IPS DF 6.9 (cell line): ENCODE measurements at places on chromosomes 1 and 21.

- DNase-seq = no peak
These were observed 9.0 kb downstream of the PPP1R12B start for GRCh38 chr1:202357506-202357905.

GRCh38 chr1:172429331-172430127, 9.0 kb downstream of the C1orf105 start:
- no peak for DNase-seq

GRCh38 chr1:234624724-234625117, 14.7 kb upstream of the IRF2BP2 start:
- DNase-seq = no peak

DNA sequence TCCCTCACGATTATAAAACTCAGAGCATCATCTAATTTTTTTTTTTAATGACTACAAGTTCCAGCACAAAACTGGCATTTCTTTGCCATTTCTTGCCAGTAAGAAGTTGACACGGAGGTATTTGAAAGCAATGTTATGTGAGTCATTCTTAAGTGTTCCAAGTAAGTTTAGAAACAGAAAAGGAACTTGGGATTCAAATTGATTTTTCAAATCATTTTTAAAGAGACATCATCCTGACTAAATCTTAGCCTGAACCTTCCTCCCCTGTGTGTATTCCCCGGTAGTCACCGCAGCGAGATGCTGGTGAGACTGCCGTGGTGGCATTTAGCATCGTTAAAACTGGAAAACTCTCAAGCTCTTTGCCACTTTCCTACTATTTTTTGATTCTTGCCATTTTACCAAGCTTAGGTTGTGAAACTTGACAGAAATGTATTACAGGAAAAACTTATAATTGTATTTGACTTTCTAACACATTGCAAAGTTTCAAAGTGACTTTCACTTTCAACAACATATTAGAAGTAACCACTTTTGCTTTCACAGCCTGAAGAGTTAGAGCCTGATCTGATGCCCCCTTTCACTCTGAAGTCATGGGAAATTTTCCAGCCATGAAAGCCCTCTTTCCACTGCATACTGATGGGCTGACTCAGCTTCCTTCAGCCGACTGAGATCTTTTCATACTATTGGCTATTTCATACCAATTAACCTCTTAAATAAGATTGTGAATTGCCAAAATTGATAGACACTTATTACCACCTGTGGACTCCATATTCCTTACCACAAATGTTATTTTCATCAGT, 61.4 kb downstream of the OLFML2B start:
- DNase-seq = no peak

DNA sequence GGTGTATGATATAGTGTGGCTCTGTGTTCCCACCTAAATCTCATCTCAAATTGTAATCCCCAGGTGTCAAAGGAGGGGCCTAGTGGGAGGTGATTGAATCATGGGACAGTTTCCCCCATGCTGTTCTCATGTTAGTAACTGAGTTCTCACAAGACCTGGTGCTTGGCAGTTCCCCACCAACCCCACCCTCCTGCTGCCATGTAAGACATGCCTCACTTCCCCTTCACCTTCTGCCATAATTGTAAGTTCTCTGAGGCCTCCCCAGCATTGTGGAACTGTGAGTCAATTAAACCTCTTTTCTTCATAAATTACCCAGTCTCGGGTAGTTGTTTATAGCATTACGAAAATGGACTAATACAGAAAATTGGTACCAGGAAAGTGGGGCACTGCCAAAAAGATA, 1705.3 kb downstream of the NCAM2 start:
- DNase-seq = no peak

GRCh38 chr21:17859661-17860060, 40.5 kb upstream of the C21orf91 start:
- no peak for DNase-seq

- DNase-seq = no peak
These were observed 429.9 kb downstream of the ADGRL2 start for GRCh38 chr1:82230667-82231066.

DNA sequence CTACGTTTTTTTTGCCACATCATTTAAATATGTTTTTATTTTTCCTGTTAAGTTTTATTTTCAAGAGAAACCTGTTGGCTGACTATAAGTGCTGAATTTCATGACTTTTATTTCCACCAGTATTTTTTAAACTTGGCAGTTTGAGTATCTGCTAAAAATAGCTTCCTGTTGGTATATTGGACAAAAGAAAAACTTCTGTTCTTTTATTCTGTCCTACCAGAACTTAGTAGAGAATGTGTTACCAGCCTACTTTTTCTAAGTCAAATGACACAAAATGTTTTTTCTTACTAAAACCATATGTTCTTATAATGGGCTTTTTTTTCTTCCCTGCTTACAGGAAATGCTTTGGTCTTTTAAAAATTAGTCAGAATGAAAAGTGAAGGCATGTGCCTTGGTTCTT, 7.6 kb downstream of the DR1 start:
- DNase-seq = no peak

DNA sequence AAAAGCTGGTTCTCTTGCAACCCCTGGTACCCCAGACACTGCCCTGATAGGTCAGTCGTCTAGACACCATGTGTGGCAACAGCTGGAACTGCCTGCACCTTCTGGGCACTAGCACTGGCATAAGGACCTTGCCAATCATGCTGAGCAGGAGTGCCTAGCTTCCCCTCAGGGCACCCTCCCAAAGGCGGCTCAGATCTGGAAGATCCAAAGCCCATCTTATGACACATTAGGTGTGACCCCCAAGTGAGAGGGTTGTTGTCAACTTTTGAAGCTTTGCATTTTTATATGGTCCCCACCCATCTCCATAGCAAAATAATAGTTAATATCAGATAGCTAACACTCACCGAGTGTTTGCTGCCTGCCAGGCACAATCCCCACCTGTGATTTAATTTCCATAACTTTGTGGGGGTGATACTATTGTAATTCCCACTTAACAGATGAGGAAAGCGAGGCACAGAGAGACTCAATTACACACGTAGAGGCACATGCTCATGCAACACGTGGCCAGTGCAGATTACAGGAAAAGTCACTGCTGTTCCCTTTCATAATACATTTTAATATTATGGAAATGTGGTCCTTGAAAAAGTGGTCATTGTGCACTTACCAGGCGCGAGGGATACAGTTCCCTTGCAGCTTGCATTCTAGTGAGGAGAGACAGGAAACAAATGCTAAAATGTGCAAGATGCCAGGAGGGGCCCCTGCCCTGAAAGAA, 25.8 kb downstream of the EXOC8 start:
- no peak for DNase-seq

- no peak for DNase-seq
These were observed 60.7 kb upstream of the COG2 start for GRCh38 chr1:230581446-230582079.

GRCh38 chr21:34022627-34023335, 50.6 kb upstream of the MRPS6 start:
- no peak for DNase-seq

DNA sequence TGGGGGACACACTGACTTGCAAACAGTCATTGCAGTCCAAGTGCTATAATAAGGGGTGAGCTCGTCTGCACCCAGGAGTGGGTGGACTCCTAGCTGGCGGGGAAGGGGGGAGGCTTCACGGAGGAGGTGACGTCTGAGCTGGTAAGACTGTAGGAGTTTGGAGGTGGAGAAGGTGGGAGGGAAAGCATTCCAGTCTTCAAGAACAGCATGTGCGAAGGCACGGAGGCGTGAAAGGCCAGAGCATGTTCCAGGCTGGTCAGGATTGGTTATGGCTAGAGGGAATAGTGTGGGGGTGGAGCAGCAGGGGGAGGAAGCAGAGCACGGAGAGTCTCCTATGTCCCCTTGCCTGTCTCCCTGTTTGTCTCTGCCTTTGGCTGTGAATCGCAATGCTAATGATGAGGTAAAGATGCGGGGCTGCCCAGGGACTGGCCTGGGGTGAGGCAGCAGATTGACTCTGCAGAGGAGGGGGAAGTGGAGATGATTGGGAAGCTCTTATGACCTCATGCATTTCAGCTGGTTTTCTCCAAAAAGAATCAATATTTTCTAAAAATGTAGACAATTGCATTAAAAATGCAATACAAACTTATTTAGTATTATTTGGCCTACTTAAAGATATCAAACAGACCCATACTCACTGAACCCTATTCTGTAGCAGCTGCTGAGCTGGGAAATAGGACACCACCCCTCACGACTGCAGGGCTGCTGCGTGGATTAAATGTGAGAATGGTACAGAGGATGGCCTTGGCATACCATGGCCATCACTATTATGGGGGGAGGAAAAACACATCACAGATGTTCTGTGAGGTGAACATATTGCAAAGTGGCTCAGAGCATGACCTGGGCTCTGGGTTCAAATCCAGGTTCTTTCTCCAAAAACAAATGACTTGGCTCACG, 2.6 kb upstream of the ZNF436 start:
- no peak for DNase-seq

DNA sequence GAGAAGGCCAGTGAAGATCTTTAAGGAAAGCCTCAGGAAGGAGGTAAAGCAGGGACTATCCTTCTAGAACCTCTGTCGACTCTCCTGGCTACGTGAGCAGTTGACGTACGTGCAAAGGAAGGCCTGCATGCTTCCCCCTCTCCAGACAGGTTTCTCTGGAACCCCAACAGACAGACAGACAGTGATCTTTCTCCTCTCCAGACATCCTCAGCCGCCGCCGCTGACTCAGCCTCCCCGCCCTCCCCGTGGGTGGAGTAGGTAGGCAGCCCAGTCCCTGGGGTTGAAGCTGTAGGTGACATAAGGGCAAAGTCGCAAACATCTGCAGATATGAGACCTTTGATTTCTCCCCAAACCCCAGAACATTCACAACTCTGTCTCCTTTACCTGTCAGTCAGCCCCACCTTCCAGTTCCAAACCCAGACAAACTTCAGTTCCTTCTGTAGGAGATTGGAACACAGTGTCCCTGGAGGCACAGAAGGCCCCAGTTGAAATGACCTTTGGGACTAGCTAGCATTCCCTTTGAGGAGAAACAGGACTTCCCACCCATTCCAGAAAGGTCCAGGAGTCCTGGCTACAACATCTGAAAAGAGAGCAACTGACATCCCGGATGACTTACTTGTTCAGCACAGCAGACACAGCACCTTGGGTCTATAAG, 146.0 kb upstream of the JUN start:
- no peak for DNase-seq

DNA sequence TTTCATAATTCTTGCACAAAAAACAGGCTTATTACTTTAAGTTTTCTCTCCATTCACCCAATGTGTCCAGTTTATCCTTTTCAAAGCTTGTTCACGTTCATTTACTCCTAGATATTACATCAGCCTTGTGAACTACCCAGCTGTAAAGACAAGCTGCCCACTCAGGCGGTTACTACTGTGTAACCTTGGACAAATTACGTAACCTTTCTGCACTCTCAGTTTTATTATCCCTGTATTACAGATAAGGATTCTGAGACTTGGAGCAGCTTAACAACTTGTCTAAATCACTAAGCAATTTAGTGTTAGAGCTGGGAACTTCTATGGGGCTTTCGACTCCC, 20.5 kb upstream of the LPAR3 start:
- DNase-seq = no peak

DNA sequence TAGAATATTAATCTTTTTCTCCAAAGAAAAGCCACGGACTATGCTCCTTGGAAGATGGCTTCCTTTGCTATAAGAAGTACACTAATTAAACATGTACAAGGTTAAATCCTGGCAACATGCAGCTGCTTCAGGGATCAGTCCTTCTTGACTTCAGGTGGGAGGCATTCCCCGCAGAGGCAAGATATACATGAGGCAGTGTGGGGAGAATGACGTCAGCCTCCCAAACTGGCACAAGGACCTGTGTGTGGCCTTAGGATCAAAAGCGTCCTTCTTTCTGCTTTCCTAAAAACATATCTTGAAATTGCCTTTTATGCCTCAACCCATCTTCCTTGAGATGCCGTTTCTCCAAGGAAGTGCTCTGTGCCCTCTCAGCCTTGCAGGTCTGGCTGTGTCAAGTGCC, 90.3 kb downstream of the WLS start:
- DNase-seq = no peak

GRCh38 chr1:183783767-183784637, 20.9 kb upstream of the RGL1 start:
- DNase-seq = no peak

DNA sequence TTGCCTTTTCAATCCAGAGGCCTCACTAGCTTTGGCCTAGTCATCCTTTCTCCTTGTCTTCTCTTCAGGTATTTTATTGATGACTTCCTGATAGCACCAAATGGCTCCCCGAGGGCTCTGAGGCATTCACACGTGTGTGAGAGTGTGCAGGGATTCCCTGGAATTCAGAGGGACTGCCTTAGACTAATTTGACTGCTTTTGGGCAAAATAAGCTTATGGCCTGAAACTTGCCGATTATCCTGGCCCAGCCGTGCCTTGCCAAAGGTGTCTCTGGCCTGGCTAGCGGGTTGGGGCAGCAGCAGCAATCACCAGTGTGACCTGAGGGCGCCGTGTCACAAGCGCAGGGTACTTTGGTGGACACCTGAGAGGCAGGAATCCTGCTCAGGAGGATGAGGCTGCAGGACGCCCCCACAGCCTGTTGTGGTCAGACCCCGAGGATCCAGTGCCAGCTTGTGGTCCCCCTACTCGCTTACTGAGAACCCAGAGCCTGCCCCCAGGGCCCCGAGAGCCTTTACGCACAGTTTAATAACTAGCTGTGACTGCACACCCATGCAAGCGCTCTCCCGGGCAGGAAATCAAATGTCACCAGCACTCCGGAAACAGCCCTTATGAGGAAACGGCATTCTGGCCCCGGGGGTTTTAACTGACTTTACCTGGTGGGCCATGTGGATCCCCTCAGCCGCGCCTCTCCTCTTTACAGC, 62.8 kb upstream of the PDE9A start:
- no peak for DNase-seq

DNA sequence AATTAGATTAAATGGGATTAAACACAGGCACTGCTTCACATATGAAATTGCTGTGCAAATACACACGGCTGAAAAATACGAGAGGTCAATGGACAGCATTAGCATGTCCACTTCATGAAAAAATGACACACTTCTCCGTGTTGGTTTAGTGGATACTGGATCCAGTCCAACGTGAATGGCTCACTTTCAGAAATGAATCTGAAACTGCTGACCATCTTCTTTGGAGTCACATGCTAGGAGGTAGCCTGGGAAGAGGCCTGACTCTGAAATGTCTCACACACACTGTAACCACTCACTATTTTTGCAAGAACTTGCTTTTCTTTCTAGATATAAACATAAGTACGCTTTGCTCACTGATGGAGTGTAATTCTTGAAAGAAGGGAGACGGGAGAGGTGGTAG, 127.3 kb downstream of the HLCS start:
- DNase-seq = no peak

DNA sequence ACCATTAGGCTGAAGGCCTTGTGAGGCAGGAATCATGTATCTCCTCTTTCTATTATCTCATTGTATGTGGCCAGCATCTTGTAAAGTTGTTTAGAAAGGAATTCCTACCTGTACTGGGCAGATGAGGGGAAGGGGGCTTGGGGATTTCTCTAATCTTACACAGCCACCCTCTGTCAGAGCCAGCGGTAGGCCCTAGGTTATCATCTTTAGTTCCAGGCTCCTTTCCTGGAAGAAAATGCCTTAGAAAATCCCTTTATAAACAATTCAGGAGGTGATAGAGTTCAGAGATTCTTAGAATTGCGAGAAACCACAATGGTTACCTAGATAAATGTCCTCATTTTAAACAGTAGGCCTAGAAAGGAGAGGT, 35.2 kb downstream of the DPT start:
- no peak for DNase-seq

GRCh38 chr1:235015291-235015985, 113.2 kb downstream of the TOMM20 start:
- no peak for DNase-seq
